Activated CD8-positive, alpha-beta memory T cell treated with anti-CD3 and anti-CD28 coated beads for 4 hours (primary cell): ENCODE measurements at places on chromosomes 4 and X.

- no peak for DNase-seq
Measured at GRCh38 chr4:96845819-96846218, 1005.9 kb downstream of the PDHA2 start.

DNA sequence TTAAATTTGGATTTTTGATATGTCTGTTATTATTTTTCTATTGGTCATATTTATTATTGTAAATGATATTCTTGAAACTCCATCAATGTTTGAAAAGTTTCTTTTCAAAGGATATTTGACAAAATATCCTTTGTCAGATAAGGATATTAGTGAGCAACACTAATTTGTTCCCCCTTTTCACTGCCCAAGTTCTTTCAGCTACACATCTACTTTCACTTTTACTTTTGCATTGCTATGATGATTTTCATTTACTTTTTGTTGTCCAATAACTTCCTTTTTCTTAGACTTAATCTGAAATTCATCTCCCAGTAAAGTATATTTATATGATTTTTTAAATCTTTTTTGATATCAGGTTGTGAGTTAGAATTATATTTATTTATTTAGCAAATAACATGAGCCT lies 542.3 kb upstream of the ADGRL3 start:
- no peak for DNase-seq

- no peak for DNase-seq
Measured at GRCh38 chr4:44121210-44121609, 327.4 kb downstream of the KCTD8 start.

- no peak for DNase-seq
Measured at GRCh38 chrX:154487518-154488290, 1.3 kb upstream of the UBL4A start.

DNA sequence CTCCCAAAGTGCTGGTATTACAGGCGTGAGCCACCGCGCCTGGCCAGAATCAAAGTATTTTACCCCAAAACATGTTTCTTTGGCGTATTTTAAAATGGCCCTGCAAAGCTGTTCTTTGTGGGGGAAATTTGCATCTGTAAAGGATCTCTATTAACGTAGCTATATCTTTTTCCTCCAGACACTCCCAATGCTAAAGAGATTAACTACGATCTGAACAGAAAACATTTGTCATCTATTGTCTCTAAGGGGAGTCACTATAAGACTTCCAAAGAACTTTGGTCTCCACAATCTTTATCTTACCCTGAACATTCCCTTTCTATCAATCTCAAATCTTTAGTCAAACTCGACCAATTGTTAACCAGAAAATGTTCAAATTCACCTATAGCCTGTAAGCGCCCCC lies 19.1 kb upstream of the PDS5A start:
- DNase-seq, result no peak

DNA sequence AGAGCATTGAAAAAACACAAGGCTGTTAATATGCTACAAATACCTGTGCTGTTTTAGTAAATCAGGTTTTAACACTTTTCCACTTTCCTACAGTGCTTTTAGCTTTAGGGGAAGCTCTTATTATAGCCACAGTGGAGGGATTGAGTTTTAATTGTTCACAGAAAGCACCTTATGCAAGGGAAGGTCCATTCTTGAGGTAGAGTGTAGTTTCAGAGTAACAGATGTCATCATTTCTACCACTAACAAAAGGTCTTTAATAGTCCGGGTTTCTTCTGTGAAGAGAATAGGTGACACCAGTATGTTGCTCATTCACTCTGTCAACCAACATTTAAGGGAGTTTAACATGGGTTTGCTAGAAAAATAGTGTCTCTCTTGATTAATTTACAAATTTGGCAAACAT lies 104.4 kb downstream of the STIM2 start:
- no peak for DNase-seq

GRCh38 chrX:64204701-64205440 lies 637 bp downstream of the AMER1 start:
- no peak for DNase-seq

DNA sequence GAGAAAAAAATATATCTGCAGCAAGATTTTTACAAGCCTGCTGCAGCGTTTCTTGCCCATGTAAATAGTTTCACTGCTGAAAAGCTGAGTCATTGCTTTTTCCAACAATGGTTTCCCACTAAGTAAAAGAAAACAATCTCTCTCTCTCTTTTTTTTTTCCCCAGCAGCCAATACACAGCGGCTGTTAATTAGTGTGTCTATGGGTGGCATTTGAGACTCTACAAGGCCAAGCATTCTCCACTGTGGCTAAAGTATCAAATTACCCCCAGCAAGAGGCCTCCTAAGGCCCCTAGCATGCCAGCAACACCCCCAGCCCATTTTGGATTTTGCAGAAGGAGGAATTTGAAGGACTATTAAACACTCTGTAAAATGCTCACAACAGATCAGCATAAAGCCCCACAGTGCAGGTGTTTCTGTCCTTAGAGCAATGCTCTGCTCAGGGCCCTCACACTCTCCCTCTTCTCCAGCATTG lies 837.4 kb downstream of the TRIML1 start:
- no peak for DNase-seq

GRCh38 chr4:59704616-59705015 lies 1495.5 kb upstream of the ADGRL3 start:
- DNase-seq, result no peak

DNA sequence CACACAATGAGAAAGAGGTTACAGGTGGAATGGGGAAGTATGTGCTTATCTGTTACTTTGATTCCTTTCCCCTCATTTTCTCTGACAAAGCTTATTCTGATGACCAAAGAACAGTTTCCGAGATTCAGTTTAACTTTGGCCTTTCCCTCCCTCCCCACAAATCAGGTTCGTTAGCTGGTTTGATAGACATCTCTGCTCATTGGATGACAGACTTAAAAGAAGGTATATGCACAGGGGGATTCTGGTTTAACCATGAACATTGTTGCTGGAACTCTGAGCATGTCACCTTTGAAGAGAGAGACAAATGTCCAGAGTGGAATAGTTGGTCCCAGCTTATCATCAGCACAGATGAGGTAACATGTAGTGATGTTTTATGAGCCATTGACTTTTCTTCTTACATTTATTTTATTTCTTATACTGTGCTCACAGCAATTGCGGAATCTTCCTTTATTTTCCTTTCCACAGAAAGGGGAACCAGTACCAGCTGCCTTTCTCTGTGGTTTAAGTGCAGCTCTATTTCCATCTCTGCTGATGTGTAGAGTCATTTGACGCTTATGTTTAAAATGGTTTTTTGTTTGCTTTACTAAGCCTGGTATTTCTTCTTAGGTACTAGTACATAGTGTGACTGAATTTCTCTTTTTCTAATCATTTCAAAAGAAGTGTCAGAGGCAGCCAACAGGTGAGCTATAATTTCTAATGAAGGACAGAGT lies 125.0 kb downstream of the AKAP4 start:
- no peak for DNase-seq

GRCh38 chr4:7593646-7594412 lies 159.1 kb upstream of the PSAPL1 start:
- DNase-seq, result no peak

- DNase-seq, result no peak
Measured at GRCh38 chr4:10197952-10198351, 81.4 kb upstream of the WDR1 start.

DNA sequence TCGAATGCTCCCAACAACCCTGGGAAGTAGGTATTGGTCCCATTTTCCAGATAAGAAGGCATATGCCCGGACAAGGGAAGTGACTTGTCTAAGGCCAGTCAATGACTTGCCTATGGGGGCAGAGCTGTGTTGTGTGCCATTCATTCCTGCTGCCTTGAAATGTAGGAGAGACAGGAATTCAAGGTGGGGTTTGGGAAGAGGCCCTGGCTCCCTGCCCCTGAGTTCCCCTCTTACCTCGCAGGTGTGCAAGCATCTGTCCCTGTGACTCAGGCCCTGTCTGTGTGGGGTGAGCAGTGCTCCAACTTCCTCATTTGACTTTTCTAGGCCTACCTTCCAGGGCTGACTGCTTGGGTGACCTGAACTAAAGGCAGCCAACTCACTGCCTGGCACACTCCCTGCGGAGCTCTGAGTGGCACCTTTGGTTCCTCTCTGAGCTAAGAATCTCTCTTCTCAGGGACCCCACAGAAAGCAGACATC lies 5.1 kb downstream of the EFNB1 start:
- no peak for DNase-seq

DNA sequence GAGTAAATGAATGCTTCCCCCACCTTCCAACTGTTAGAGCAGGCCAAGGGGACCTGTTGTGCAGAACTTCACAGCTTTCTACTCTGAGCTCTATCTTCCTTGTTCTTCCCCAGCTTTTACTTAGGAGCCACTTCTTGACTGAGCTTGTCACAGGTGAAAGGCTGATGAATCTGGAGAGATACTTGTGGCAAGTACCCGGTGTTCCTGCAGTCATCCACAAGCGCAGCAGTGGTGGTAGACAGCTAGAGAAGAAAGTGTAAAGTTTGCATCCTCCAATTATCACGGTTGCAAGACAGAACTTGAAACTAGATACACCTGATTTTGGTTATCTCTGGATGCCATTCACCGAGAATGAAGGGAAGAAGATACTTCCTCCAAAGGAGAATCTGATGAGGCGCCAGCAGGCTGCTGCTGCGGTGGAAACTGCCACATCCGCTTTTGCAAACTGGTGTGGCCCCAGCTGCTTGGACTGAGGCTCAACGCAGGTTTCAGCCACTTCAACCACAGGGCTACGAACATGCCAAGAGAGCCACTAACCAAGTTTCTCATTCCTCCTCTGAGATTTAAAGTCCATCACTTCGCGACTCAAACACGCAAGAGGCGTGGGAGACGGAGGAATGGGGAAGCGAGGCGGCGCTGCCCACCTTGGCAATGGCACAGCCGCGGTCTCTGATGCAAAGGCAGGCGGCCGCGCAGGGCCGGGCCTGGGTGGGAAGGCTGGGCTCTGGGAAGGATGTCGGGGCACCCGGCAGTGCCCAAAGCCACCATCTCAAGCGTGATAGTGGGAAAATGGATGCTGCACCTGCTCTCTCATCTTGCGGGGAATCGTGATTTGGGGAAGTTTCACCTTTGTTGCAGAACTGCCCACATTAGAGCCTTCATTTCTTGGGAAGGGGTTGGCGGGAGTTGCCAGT lies 1.3 kb upstream of the FHIP1A start:
- DNase-seq, result no peak

- DNase-seq, result no peak
Measured at GRCh38 chr4:15400981-15401671, 26.7 kb upstream of the C1QTNF7 start.

DNA sequence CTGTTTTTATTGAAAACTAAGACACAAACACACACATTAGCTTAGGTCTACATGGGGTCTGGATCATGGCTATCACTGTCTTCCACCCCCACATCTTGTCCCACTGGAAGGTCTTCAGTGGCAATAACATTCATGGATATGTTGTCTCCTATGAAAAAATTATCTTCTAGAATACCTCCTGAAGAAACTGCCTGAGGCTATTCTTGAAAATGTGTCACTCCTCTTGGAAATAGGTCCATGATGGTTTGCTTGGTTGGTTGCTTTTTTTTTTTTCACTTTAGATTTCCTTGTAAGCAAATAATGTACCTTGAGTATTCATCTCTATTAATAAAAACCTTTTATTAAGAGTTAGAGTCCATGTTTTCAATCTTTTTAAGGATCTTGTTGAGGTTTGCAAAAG lies 195.3 kb upstream of the PDE5A start:
- DNase-seq, result no peak

GRCh38 chr4:116066711-116067245 lies 953.4 kb upstream of the NDST4 start:
- DNase-seq, result no peak

DNA sequence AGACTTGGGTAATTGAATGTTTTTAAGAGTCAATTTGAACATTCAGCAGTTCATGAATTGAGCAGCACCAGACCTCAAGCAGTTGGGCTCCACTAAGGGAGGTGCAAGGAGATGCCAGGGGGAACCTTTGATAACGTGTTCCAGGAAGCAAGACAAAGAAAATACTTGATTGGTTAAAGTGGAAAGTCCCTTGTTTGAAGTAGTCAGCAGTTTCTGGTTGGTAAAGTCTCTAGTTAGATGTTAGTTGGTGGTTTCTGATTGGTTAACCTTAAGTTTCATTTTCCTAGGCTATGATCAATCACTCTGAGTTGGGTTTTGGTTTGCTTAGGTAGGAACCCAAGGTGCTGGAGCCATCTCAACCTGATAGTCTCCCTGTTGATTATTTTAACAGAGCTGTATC lies 4.0 kb downstream of the HERC6 start:
- DNase-seq, result peak; percentile 41

DNA sequence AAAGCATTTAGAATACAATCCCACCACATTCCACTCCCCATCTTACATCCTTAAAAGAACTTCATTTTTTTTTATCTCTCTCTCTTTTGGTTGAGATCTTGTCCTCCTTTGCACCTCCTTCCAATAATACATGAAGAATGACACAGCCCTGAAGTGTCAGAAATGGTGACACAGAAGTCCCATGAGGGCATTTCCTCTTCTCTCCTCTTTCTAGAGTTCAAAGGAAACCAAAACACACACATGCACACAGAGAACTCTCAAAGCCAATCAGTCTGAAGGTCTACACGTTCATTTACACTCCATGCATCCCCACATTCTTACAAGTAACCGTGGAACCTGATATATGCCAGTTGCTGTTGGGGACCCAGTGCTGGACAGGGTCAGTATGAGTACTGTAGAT lies 450.7 kb downstream of the HNRNPD start:
- DNase-seq, result no peak

GRCh38 chr4:56757261-56757746 lies 64.2 kb downstream of the SPINK2 start:
- no peak for DNase-seq

- DNase-seq, result no peak
Measured at GRCh38 chr4:40305328-40306170, 29.6 kb upstream of the CHRNA9 start.

- DNase-seq, result peak; percentile 55
Measured at GRCh38 chr4:140071806-140072205, 82.2 kb downstream of the MAML3 start.

DNA sequence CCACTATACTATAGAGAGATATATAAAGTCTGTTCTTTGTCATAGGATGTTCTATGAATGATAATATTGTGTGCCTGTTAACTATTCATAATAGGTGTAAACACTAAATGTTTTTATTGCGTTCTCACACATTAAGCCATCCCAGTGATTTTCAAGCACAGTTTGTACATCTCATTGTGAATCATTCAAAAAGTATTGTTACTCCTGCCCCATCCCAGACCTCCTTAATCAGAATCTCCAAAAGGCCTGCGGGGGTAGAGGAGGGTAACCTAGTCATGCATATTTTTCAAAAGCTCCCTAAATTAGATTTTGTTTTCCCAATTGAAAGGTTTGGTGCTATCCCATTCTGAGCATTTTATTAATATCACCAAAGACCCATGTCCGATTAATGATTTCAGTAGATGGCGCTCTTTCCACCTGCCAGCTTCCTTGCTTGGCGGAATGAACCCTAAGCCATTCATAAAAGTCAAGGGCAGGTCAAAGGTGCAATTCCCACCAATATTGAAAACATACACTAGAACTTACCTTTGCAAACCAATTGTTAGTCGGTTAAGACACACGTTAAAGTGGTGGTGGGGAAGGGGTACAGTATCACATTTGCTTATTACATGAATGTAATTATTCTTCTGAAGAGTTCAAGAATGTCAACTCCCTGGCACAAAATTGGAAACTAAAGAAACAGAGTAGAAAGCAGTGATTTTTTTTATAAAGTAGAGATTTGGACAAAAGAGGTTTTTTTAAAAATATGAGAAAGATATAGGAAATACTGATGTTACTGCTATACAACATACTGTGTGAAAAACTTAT lies 5.8 kb upstream of the TET2 start:
- DNase-seq, result peak; percentile 30
